Memory B cell (primary cell): ENCODE measurements at places on chromosomes 4 and X.

DNA sequence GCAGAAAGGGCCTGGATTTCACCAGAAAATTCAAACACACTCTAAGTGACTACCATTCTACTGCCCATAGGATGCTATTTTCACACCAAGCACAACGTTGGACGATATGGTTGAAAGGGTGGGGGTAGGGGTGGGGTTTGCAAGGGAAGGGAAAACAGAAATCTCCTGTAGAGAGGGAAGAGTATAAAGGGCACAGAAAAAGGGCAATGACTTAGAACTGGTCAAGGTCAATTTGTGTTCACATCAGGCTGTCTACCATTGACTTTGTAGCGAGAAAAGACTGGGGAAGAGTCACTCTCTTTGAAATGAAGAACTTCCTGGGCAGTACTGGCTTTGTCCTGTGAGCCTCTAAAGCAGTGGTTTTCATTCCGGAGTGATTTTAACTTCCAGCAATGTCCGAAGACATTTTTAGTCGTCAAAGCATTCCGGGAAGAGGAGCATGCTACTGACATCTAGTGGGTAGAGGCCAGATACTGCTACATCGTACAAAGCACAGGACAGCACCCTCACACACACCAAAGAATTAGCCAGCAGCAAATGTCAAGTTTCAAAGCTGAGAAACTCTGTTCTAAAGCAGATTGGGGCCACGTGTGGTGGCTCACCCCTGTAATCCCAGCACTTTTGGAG, 48.4 kb upstream of the SLC7A3 start:
- peaks cover 4% of the 10 kb centered on the region for H3K27me3 ChIP-seq
- no peak overlapping the region for H3K4me3 ChIP-seq
- H3K27ac ChIP-seq: no peak overlapping the region
- peaks cover 2% of the 10 kb centered on the region for H3K4me1 ChIP-seq

GRCh38 chr4:7742807-7743280, 196.8 kb downstream of the AFAP1 start:
- H3K27ac ChIP-seq: no peak overlapping the region
- no peak overlapping the region for H3K4me3 ChIP-seq
- DNase-seq: no peak
- H3K36me3 ChIP-seq: no peaks in the 10 kb centered on the region
- peaks cover 5% of the 10 kb centered on the region for H3K27me3 ChIP-seq

DNA sequence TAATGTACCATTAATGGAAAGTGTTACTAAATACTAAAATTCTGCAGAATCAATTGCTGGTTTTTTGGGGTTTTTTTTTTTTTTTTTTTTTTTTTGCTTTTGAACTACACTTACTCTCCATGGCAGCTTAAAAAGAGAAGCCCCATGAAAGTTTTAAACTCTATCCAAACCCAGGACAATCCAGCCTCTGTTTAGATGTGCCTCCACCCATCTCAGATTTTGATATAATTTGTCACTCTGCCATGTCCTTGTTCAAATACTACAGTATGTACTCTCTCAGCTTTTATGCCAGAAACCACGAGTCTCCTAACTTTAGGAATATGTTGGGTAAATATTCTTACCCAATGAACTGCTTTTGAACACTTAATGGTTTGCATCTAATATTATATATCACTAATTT, 84.2 kb downstream of the COL25A1 start:
- H3K27me3 ChIP-seq: no peaks in the 10 kb centered on the region
- H3K4me3 ChIP-seq: no peak overlapping the region
- no peaks in the 10 kb centered on the region for H3K36me3 ChIP-seq
- DNase-seq: no peak
- no peaks in the 10 kb centered on the region for H3K4me1 ChIP-seq
- no peak overlapping the region for H3K27ac ChIP-seq

GRCh38 chr4:174578366-174578765, 56.1 kb upstream of the HPGD start:
- no peaks in the 10 kb centered on the region for H3K4me1 ChIP-seq
- no peak overlapping the region for H3K27ac ChIP-seq
- DNase-seq: no peak
- H3K27me3 ChIP-seq: no peaks in the 10 kb centered on the region

- no peak overlapping the region for H3K4me3 ChIP-seq
- H3K27me3 ChIP-seq: peaks cover 2% of the 10 kb centered on the region
- H3K36me3 ChIP-seq: no peaks in the 10 kb centered on the region
These were observed 32.5 kb downstream of the AKAP4 start for GRCh38 chrX:50168241-50168687.

DNA sequence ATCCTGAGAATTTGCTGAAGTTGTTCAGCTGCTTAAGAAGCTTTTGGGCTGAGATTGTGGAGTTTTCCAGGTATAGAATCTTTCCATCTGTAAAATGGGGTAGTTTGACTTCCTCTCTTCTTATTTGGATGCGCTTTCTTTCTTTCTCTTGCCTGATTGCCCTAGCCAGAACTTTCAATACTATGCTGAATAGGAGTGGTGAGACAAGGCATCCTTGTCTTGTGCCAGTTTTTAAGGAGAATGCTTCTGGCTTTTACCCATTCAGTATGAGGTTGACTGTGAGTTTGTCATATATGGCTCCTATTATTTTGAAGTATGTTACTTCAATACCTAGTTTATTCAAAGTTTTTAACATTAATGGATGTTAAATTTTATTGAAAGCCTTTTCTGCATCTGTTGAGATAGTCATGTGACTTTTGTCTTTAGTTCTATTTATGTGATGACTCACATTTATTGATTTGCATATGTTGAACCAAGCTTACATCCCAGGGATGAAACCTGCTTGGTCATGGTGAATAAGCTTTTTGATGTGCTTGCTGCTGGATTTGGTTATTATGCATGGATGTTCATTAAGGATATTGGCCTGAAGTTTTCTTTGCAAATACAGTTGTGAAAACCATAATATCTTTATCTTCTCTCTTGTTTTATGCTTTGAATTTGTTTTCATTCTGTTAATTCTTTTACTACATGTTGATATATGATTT, 573.8 kb upstream of the NDST4 start:
- H3K27me3 ChIP-seq: no peaks in the 10 kb centered on the region
- no peaks in the 10 kb centered on the region for H3K4me1 ChIP-seq
- H3K27ac ChIP-seq: no peak overlapping the region
- DNase-seq: no peak
